ENCODE measurements at places on chromosomes 1 and 21.

- peak; percentile 64 for DNase-seq
Observed at GRCh38 chr1:30522031-30523004, 201.1 kb downstream of the MATN1 start.

DNA sequence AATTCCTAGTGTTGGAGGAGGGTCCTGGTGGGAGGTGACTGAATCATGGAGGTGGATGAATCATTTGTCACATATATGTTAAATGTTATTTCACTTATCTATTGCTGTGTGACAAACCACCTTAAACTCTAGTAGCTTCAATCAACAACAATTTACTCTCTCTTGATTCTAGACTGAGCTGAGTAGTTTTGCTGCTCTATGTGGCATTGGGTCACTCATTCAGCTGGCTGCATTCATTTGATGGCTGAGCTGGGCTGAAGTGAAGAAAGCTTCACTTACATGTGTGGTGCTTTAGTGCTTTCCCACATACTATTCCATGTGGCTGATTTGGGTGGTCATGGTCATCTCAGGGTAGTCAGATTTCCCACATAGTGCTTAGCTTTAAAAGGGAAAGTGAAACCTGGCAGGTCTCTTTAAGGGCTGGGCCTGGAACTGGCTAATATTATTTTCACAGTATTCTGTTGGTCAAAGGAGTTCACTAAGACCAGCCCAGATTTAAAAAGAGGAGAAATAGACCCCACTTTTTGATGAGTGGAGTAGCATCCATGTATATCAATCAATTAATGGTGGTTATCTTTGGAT, 10.5 kb downstream of the DNAH14 start:
- no peak for DNase-seq

DNA sequence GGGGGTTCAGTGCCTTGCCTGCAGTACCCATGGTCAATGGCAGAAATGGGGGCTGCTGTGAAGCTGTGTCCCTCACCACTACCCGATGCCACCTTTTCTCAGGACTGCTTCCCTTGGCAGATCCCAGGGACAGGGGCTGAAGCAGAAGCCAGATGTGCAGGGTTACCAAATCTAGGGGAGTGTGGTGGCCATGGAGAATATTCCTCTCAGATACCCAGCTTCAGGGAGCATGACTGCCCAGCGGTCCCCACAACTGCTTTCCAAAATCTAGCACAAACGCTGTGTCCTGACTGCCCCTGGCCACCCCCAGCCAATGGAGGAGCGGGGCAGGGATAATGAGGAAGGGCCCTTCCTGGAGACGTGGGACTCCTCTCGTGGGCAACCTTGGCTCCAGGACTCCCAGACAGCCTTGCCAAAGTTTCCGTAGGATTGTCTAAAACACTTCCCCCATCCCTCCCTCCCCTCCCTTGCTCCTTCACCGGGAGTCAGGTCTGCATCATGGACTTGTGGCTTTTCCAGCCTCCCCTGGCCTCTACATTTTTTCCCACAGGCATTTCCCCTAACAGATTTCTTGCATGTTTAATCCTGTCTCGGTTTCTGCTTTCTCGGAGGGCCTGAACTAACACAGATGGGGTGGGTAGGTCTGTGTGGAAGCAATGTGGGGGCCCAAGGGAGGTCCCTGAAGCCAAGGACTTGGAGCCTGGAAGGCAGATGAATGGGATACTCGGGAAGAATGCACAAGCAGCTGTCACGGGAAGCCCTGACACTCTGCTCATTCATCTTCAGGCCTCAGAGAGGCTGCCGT, 80.5 kb downstream of the OMA1 start:
- no peak for DNase-seq

DNA sequence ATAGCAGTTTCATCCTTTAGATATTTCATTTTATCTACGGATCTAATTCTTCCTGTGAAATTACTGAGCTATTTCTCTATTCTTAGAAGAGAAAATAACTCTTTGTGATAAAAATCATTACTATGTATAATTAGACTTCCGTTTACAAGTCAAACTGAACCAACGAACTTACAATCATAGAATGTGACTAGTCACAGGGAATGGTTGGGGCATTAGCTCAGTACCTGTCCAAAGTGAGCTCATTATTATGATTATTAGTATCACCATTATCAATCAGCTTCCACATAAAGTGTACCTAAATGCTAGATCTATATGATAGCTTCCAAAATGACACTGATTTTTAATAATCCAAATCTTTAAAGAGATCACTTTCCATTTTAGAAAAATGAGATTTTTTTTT, 12.5 kb downstream of the AMY2B start:
- DNase-seq: no peak

DNA sequence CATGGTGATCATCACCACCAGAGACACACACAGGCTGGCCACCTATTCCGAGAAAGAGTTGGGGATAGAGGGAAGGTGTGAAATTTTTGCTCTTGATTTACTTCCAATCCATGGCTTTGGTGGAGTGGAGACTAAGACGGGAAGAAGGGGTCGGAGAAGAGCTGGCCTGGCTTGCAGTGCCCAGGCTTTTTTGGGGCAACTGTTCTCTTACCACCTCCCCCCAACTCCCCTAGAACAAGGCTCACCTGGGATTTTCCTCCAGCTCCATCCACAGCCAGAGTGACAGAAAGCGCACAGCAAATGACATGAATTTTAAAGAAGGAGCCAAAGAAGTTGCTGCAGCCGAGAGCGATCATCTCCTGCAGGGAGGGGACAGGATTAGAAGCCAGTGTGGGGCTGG, 16.0 kb downstream of the SLC26A9 start:
- no peak for DNase-seq

- no peak for DNase-seq
Observed at GRCh38 chr1:162626094-162626493, 6.2 kb upstream of the DDR2 start.

GRCh38 chr1:167635941-167636340, 5.9 kb downstream of the RCSD1 start:
- no peak for DNase-seq

DNA sequence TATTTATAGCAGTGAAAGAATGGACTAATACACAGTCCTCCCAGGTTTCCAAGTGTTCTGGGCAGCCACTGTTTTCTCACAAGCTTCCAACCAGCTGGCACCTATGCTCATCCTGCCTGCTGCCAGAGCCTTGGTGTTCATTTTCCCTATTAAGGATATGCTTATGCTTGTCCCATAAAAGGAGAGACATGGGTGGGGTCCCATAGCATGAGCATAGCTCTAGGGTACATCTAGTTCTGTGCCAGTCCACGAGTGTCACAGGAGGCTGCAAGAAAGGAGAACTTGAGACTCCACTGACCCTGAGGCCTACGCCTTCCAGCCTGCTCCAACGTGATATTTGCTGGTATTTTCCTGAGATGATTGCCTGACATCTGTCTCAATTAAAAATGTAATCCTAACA, 192.4 kb upstream of the PTGFR start:
- no peak for DNase-seq

GRCh38 chr1:47262787-47263413, 30.9 kb upstream of the TAL1 start:
- DNase-seq: no peak

DNA sequence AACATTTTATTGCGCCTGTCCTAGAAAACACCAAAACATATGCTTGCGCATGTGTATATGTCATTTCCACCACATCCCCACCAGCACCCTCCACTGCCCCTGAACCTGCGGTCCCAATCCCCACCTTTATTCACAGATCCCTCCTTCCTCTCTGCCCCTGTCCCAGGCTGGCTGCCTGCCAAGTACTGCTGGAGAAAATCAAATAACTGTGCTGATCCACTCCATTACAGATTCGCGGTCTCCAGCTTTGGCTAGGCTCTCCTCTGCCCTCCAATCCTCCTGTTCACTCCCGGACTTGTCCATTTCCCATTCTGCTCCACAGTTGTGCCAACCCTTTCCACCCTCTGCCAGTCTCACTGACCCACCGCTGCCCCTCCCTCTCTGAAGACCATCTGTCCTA, 59.3 kb upstream of the GJB5 start:
- no peak for DNase-seq

- no peak for DNase-seq
Observed at GRCh38 chr1:243931957-243932356, 81.9 kb upstream of the AKT3 start.

DNA sequence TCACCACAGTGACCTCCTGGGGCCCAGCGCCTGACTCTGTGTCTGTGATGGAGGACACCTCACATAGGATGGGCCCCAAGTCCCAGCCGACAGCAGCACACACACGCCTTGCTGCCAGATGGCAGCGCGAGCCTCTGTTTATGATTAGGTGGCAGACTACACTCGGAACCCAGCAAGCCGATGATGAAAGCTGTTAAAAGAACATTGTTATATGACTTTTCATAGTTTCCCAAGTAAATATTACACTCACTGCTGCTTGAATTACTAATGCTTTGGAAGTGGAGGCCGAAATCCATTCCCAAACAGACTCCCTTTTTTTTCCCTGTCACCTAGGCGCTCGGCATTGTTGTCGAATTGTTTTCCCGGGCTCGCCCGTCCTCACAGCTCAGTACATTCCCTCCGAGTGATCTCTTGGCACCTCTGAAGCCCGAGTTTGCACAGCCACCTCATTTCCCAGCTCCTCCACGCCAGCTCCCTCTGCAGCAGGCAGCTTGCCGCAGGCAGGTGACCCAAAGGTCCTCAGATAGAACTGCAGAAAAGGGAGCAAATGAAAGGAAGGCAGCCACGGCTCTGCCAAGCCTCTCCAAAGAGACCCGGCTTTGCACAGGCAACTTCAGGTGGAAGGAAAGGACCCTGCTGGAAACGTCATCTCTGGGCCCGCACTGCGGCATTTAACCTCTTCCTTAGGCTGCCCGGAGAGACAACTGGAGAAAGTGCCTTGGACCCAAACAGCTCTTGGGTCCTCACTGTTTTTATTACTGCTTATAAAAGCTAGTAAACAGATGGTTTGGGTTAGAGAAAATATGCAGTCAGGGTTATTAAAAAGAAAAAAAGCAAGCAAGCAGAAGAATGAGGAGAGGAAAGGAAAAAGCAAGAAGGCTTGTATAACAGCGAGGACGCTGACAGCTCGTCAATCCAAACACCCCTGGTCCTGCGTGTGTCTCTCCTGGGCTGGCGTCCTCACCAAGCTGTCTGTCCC, 72.2 kb upstream of the SLC25A33 start:
- DNase-seq: peak; percentile 78

DNA sequence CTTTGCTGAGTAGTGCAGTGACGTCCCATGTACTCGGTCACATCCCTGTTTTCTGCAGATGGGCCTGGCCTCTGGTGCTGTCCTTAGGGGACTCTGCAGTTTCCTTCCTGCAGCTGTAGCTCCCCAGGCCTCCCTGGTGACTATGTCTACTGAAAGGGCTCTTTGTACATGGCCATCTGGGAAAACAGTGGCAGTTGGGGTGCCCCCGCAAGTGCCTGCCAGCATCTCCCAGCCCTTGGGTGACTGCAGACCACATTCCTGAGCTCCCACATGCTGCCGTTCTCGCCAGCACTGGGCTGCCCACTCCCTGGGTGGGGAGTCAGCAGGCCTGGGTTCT, 37.5 kb upstream of the KCNA10 start:
- DNase-seq: no peak

DNA sequence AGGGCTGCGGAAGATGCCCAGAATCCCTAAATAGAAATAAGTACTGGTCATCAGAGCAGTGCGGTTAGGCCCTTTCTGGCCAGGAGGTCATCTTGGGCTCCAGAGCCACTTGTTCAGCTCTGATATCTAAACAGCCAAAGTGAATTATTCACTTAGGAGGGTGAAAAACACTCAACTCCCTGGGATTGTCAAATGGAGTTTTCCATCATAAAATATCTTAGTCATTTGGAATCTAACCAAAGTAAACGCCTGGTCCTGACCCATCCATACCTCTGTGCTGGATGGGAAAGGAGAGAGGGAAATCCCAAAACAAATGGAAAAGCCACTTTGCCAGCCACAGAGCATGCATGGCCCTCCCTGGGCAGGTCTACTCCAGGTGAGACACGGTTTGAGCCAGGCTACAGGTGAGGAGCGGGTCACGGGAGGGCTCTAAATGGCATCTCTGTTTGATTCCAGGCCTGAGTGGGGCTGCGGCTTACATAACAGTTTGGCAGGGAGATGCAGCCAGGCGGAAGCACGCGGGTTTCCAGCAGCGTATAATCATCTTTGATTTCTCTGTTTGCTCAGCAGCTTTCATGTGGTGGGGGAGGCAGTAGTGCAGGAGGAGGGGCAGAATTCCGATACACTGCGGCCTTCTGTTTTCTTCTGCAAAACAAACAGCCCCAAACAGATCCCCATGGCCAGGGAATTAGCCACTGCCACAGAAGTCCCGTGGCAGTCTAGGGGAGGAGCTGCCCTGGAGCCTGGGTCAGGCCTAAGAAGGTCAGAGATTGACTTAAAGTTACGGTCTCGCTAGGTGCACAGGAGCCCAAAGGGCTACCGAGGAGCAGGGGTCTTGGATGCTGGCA, 59.1 kb upstream of the ZNF648 start:
- no peak for DNase-seq

DNA sequence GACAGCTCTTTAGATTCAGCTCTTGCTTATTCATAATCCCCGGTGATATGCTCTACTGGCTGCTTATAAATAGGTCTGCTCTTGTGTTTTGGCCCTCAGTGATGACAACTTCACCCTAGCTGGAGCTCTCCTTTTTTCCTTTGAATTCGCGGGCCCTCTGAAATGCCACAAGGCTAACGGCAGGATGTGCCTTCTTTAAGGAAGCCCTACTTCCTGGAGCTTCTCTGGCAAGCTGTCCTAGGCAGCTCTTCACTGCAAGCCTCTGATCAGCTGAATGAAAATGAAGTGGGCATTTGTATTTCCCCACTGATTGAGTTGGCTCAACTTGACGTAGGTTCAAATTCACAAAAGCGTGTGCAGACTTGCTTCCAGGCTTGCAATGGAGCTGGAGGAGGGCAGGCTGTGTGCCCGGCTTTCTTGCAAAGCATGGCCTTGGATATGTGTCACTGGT, 22.2 kb downstream of the SGIP1 start:
- DNase-seq: no peak

DNA sequence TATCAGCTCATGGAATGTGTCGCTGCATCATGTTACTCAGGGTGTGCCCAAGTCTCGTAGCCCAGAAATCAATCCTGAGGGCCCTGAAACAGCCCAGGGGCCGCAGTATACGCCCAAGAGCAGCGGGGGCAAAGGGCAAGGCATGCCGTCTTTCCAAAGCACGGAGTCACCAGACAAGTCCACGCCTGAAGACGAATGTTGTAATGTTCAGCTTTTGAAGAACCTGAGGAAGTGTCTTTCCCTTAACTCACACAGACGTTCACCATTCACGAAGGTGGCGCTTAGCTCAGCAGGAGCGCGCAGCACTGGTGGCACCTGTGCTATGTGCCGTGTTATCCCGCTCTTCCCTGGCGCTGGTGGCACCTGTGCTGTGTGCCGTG, 18.8 kb upstream of the PWP2 start:
- DNase-seq: no peak

DNA sequence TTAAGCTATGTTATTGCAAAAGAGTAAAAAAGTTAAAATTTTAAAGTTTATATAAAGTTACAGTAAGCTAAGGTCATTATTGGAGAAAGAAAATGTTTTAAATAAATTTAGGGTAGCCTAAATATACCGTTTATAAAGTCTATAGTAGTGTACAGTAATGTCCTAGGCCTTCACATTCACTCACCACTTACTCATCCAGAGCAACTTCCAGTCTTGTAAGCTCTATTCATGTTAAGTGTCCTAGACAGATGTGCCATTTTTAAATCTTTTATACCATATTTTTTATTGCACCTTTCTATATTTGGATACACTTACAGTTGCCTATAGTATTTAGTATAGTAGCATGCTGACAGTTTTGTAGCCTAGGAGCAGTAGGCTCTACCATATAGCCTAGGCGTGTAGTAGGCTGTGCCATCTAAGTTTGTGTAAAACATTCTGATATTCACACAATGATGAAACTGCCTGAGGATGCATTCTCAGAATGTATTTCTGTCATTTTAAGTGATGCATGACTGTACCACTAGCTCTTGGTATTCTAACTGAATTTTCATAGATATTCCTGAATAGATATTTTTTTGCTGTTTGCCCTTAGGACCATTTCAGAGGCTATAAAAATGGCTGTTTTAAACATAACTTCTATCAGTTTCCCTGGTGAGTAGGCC, 26.8 kb downstream of the PPP2R5A start:
- no peak for DNase-seq

Data from left forelimb (tissue), 1 donor.